ENCODE measurements at places on chromosomes 3 and 15.

- no peak for DNase-seq
Measured at GRCh38 chr3:140540262-140540661, 137.6 kb upstream of the TRIM42 start.

DNA sequence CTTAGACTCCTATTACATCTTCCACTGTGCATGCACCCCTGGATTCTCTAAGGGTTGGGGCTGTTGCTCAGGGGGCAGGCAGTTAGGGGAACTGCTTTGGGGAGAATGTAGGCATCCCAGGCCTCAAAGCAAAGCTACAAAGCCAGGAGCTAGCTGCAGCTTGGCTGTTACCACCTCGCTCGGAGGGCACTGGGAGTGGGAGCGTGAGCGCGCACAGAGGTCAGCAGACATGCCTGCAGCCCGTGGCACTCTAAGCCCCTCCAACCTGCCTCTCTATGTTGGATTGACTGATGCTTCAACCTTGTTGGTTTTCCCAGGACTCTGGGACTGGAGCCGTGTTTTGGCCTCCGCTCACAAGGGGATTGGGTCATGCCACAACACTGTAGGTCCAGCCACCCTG is 69.8 kb downstream of the CPN2 start:
- no peak for DNase-seq

GRCh38 chr3:10169000-10169496 is 4.3 kb downstream of the IRAK2 start:
- no peak for DNase-seq

- no peak for DNase-seq
Measured at GRCh38 chr3:132871956-132872355, 149.7 kb upstream of the NPHP3 start.

All from HFF-Myc (cell line).